ENCODE measurements at places on chromosomes 6 and 20. TPM values are rescaled to one million over a fixed set of nuclear protein-coding genes. Genes with fewer than 3 reads are reported as not detected.

PRR18 gene
- total RNA-seq = under 0.01 TPM

RIPPLY2 gene
- total RNA-seq = not detected

SLC35D3 gene
- under 0.01 TPM for total RNA-seq

SLC24A3 gene
- under 0.01 TPM for total RNA-seq

MTHFD1L gene
- total RNA-seq = 52.0 TPM

NKX2-4 gene
- total RNA-seq = not detected

PRSS16 gene
- 15.1 TPM for total RNA-seq

BNIP5 gene
- total RNA-seq = not detected

BAG2 gene
- total RNA-seq = 1.7 TPM

SNAP91 gene
- total RNA-seq = not detected

BTNL2 gene
- 0.26 TPM for total RNA-seq

JARID2 gene
- 29.2 TPM for total RNA-seq

C4B gene
- 1.6 TPM for total RNA-seq

RBM24 gene
- total RNA-seq = 0.13 TPM

NKX2-2 gene
- not detected for total RNA-seq

RNF39 gene
- total RNA-seq = 1.7 TPM

CALHM4 gene
- under 0.01 TPM for total RNA-seq

TGM2 gene
- total RNA-seq = 5.5 TPM

NKAIN4 gene
- 1.1 TPM for total RNA-seq

ARMC2 gene
- 0.77 TPM for total RNA-seq

BAK1 gene
- total RNA-seq = 47.5 TPM

PHF20 gene
- total RNA-seq = 22.8 TPM

PSORS1C2 gene
- total RNA-seq = not detected

NNAT gene
- not detected for total RNA-seq

FAM217A gene
- total RNA-seq = not detected

ADA gene
- total RNA-seq = 12.6 TPM

PPP1R16B gene
- total RNA-seq = 0.26 TPM

TMC2 gene
- not detected for total RNA-seq

SAMD10 gene
- 2.7 TPM for total RNA-seq

MYB gene
- under 0.01 TPM for total RNA-seq

SPAG4 gene
- 9.9 TPM for total RNA-seq

CCM2L gene
- not detected for total RNA-seq

CLVS2 gene
- total RNA-seq = not detected

SAMD3 gene
- total RNA-seq = not detected

OR2H1 gene
- total RNA-seq = not detected

SCP2D1 gene
- not detected for total RNA-seq

TCF21 gene
- total RNA-seq = 0.26 TPM

C6orf141 gene
- total RNA-seq = 7.8 TPM

TCP11 gene
- not detected for total RNA-seq

MYL9 gene
- total RNA-seq = 0.53 TPM

HLA-DRB1 gene
- 0.13 TPM for total RNA-seq

LPA gene
- total RNA-seq = 0.26 TPM

TEAD3 gene
- total RNA-seq = 5.3 TPM

PREX1 gene
- total RNA-seq = under 0.01 TPM

KIF3B gene
- total RNA-seq = 11.1 TPM

LINC00237 gene
- total RNA-seq = not detected

Data from bronchial epithelial cell (primary cell).